Motor neuron (in vitro differentiated cells): ENCODE measurements at places on chromosomes 7 and 10.

DNA sequence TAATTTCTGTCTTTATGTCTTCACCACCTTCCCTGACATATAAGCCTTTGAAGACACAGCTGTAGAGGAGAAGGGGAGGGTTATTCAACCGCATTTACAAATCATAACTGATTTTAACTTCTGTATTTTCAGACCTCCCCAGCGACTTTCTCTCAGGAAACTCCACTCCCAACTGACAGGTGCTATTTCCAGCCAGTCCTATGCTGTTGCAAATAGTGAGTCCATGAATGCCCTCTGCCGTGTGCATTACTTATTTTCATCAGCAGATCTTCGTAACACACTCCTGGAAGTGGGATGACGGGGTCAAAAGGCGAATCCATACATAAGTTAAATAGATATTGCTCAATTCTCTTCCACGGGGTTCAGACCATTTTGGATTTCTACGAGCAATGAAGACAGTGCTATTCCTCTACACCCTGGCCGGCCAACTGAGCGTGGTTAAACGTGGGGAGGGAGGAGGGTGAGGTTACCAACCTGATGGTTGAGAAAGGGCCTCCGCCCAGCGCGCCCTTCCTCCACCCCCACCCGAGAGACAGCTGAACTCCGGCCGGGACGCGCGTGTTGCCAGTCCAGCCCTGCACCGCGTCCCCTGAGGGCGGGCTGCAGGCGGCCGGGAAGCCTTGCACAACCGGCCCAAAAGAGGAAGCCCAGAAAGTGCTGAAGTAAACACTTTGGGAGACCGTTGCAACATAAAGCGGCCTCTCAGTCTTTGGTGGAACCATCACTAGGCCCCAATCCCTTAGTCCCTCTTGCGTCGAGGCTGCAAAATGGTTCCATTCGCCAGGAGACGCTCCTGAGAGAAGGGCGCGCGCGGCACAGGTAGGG, at the start of gene APBB1IP:
Gene APBB1IP (plus strand): TSS at position 705 of the 825 bp plus-strand sequence. CDS start 53,986 bp downstream, outside the sequence.
- no peak for ATAC-seq

DNA sequence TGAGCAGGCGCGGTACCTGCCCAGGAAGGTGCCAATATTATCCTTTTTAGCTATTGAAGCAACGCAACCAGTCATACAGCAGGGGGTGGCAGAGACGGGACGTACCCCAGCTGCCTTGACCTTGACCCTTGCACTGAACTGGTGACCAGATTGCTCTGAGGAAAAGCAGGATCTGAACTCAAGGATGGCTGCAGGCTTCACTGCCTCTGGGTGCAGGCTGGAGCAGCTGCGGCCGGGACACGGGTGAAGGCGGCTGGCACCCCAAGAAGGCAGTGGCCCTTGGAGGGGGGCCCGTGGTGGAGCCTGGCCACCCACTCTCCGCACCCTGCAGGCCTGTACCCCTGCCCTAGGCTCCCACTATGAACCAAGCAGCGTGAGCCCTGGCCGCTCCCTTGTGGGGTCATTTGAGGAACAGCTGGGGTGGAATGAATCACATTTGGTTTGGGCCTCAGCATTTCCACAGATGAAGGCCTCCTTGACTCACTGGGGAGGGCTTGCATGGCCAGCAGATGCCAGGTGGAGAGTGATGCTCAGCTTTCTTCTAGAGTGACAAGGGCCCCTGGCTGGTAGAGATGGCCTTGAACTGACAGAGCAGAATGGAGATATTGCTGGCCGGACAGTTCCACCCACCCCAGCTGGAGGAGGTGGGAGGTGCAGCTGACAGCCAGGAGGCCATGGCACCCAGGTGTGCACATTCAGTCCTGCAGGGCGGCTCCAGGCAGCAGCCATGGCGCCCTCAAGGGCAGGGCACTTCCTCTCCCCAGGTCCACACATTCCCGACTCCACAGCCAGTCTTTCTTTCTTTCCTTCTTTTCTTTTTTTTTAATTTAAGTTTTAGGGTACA, 218.7 kb downstream of the WDR37 start:
- ATAC-seq, result no peak

GRCh38 chr10:46545861-46546590, 10.4 kb downstream of the GPRIN2 start:
- ATAC-seq, result no peak

DNA sequence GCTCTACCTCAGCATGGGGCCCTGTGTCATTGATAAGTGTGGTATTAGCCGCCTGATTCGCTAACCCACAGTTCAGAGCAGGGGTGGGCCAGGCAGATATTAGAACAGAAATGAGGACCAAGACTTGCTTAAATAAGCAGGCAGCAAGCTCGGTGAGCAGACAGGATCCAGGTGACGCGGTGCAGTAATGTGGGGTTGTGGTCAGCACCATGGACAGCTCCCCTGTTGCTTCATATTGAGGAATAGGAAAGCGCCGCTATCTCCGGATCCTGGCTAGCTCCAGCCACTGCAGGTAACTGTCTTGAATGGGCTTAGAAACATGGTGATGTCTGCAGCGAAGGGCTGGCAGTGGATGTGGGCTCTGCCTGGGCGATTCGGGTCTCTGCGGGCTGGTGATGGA, 51.3 kb upstream of the GPR26 start:
- peak; percentile 50 for ATAC-seq

DNA sequence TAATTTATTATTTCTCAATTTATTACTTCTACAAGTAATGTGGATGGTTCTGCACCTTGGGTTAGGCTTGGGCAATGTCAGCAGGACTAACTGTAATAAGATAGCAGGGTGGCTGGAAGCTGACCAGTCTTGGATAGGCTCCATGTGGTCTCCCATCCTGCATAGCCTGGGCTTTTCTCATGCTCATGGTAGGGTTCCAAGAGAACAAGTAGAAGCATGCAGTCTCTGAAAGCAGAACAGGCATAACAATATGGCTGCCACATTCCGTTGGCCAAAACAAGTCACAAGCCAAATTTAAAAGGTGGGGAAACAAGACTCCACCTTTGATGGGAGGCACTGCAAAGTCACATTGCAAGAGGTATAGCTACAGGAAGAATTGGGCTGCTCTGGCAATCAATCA, 98.6 kb upstream of the MDFIC start:
- ATAC-seq, result no peak

DNA sequence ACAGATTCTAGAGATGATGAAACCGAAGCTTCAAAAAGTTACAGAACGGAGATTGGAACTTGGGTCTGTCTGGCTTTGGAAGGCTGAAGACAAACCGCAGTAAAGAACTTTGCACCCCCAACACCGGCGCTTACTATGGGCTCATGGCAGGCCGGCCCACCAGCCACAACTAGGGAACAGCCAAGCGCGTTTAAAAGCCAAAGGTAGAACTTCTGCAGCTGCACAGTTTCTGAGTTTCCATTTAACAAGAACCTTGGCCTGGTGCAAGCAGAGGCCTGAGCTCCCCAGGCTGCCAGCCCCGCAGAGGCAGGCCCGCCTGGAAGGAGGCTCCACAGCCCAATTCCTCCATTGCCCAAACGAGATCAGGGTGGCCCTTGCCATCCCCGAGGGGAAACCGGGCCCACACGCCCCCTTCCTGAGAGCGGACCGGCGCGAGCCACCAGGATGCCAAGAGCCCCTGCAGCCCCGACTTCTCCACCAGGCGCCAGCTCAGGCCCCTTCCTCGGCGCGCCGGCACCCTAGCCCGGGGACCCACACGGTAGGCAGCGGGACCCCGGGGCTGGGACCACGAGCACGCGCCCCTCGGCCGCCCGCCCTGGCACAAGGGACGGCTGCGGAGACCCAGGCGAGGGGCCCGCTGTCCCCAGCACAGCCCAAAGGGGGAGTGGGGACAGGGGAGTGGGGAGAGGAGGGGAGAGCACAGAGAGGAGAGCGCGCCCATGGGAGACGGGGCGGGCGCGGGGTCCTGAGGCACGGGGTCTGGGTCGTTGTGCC, 566 bp downstream of the MAD1L1 start:
- peak; percentile 78 for ATAC-seq

DNA sequence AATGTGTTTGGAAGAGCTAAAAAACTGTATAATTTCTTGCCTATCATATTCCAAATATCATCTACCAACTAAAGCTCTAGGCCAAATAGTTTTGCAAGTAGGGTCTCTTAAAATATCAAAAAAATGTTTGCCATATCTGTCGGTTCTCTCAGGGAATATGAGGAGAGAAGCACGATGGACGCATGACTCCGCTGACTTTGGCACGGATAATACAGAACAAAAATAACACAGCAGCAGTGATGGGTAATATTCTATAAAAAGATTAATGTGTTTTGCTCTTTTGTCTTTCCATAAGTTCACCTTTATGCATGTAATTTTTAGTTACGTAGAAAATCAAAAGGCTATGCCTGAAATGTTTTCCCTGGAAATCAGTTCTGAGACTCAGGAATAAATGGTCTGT, 919 bp upstream of the IDI2 start:
- ATAC-seq, result no peak

DNA sequence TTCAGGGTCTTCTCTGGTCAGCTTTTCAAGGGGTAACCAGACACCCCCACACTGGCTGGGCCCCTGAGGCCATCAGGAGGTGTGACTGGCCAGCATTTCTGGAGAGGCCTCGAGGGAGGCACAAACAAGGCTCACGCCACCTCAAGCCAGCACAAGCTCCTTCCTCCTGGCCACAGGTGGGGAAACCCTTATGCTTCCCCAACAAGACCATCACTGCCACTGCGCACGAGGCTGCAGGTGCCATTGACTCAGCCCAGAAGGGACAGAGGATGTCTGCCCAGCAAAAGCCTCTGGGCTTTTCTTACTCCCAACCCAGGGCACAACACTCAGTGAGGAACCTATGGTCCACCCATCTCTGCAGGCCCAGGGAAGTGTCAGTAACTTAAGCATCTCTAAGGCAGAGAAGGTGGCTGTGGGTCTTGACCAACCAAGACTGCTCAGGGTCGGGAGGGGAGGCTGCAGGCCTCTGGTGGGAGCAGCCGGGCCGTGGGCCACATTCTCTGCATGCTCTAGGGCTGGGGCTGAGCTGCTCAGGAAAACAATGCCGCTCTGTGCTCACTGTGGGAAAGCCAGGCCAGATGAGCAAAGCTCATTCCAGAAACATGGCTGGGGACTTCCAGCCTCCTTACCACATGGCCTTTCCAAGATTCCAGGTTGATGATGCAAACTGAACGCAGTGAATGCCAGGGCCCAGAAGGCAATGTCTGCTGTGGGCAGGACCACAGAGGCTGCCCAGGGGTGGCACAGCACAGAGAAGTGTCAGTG, 24.2 kb upstream of the RASSF4 start:
- no peak for ATAC-seq
